ENCODE measurements at places on chromosomes 16 and 17. TPM values are rescaled to one million over a fixed set of nuclear protein-coding genes. Genes with fewer than 3 reads are reported as not detected.

Gene SLC52A1
- 1.6 TPM for total RNA-seq

Gene CBX4
- 28.0 TPM for total RNA-seq

Gene KRTAP17-1
- not detected for total RNA-seq

Gene ABAT
- total RNA-seq = 74.7 TPM

Gene CHD9NB
- total RNA-seq = 4.3 TPM

Gene VPS9D1
- total RNA-seq = 16.0 TPM

Gene CCDC182
- total RNA-seq = 1.1 TPM

Gene KCNH4
- total RNA-seq = 0.51 TPM

Gene CCDC154
- 5.7 TPM for total RNA-seq

Gene SLC43A2
- total RNA-seq = 14.8 TPM

DNA sequence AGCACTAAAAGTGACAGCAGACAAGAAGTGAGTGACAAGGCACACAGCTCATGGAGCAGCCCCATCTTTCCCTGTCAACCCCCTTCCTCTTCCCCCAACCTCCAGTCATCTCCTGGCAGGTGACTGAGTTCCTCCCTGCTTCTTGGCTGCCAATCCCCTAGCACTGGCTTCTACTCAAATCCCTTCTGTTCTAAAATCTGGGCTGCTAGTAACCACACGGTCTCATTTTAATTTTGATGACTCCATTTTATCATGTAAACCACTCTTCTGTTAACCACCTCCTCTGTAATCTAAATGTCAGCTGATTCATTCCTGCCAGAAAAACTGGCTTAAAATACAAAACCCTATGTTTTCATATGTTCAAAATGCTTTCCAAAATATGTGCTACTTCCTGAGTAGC lies 419.8 kb upstream of the MON1B start:
- no peak for DNase-seq

GRCh38 chr16:86519649-86520316 lies 9.5 kb downstream of the FOXF1 start:
- peak; percentile 32 for DNase-seq

DNA sequence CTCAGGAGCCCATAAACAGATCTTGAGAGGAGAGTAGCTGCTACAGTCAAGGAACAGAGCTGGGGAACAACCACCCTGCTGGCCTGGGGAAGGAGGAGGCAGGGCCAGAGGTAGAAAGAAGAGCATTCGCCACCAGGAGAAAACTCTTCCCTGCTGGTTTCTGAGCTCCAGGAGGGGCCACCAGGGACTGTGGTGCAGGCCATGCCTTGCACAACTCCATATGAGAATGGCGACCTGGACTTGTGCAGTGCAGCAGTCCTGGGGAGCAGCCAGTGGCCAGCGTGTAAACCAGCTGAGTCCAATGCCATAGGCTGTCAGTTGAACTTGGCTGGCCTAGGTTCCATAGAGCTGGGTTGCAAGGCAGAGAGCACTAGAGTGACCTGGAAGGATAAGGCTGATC lies 11.6 kb downstream of the SLC13A2 start:
- no peak for DNase-seq

GRCh38 chr16:81491541-81492188 lies 47.1 kb downstream of the CMIP start:
- no peak for DNase-seq

- DNase-seq = no peak
These were observed 2.4 kb downstream of the OSGIN1 start for GRCh38 chr16:83955218-83956130.

DNA sequence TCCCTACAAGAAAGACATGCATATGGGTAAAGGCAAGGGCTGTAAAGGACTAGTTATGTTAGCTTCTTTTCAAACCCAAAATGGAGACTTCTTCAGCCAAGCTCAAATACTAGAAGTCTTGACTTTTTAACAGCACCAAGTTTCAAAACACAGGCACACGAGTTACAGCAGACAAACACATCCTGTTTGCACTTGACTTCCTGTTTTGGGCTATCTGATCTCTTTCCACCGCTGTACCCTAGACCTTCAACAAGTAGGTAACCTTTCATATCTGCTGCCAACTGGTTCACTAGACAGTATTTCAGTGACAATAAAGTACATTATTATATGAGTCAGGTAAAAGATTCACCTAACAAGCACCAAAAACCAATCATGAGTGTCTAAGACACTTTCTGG lies 12.3 kb downstream of the RFFL start:
- DNase-seq = no peak

GRCh38 chr16:49816875-49817274 lies 39.0 kb downstream of the ZNF423 start:
- DNase-seq = no peak

DNA sequence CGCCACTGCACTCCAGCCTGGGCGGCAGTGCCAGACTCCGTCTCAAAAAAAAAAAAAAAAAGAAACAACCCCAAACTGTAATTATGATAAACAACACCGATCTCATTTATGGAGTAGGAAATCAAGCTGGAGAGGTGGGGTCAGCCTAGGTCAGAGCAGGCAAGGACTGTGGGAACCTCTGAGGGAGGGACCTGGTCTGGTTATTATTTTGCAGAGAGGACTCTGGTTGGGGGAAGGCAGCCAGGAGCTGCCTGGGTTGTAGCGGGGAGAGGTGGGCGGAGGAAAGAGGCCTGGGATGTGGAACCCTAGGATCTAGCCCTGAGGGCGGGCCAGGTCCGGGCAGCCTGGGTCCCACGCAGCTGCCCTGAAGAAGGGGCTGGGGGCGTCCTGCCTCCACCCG lies 10.9 kb upstream of the HS3ST6 start:
- DNase-seq = no peak

DNA sequence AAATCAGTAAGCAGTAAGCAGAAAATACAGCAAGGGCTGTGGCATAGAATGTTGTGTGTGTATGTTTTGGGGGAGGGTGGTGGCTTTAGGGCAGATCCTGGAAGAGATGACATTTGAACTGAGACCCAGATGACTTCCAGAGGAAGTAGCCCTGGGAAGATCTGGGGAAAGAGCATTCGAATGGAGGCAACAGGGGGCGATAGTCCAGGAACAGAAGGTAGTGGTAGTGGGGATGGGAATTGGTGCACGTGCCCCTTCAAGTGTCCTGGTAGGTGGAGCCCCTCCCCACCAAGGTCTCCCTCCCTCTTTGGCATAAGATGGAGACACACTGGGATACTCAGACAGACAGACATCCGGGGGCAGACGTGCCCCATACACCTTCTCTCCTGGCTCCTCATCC lies 14.1 kb downstream of the ARHGEF15 start:
- no peak for DNase-seq

DNA sequence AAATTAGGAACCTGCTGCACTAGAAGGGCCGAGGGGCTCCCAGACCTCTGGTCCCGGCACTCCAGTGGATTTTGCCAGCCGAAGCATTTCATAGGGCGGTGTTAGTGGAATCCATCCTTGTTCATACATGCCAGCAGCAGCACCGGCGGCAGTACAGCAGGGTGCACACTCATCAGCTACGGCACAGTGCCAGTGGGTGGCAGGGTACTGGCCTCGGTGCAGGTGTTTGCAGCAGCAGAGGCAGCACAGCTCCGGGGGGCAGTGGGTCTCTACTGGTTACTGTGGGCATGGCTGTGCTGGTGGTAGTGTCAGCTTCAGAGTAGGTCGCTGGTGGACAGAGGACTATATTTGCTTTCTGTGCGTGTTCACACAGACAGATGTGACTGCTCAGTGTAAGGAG lies 985.7 kb downstream of the CDH8 start:
- DNase-seq = no peak

GRCh38 chr16:86978445-86979030 lies 338.7 kb downstream of the C16orf95 start:
- DNase-seq = no peak

GRCh38 chr16:1063728-1064127 lies 8.8 kb upstream of the SSTR5 start:
- no peak for DNase-seq

- no peak for DNase-seq
These were observed 31.5 kb downstream of the WSCD1 start for GRCh38 chr17:6101706-6102105.

- peak; percentile 13 for DNase-seq
These were observed 467.3 kb downstream of the KCNJ2 start for GRCh38 chr17:70636517-70637133.

DNA sequence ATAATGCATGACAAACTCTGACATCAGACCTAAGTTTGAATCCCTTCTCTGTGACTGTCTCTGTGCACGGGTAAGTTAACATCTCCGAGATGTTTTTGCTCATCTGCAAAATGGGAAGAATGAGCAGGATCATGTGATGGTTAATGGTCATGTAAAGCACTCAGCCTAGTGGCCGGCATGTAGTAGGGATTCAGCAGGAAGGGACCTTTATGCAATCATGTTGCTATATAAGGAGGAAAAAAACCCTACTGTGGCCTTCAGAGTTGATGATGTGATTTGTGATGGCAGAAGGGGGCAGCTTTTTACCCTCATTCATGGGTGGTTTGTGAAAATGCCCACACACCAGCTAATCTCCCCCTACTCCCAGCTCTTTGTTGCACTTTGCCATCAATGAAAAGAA lies 24.1 kb downstream of the CLEC16A start:
- no peak for DNase-seq

- DNase-seq = no peak
These were observed 39.9 kb upstream of the ICAM2 start for GRCh38 chr17:64060331-64060730.

DNA sequence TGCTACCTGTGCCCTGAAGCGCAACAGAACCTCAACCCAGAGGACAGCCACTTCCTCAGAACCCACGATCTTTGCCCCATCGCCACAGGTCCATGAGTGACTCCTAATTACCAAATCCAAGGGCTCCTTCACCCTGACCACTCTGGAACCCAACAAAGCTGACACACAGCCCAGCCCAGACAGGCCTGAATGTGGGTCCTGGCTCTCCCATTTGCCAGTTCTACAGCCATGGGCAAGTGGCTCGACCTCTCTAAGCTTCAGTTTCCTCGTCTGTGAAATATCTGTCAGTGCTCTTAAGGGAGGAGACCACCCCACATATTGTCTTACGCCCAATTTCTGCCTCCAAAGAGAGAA lies 18.0 kb upstream of the ENDOV start:
- no peak for DNase-seq

- peak; percentile 46 for DNase-seq
These were observed 5.9 kb upstream of the XYLT1 start for GRCh38 chr16:17476414-17477259.

- DNase-seq = no peak
These were observed 48.8 kb downstream of the DNAH3 start for GRCh38 chr16:21101631-21102420.

- no peak for DNase-seq
These were observed 57.8 kb downstream of the USP43 start for GRCh38 chr17:9702914-9703780.

DNA sequence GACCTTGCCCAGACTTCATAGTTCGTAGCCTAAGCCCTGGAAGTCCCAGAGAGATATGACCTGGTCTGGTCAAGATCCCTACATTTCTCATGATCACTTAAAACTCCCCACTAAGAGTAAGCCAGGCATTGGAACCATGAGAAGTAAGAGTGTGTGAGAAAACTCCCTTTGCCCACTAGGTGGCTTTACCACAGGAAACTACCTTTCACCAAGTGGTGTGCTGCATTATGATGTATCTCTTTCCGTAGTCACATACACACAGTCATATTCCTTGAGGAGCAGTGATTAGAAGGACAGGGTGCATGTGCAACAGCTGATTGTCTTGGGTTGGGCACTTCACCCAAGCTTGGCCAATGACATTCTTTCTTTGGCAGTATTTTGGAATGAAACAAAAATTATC lies 639.3 kb downstream of the KCNJ2 start:
- no peak for DNase-seq

- no peak for DNase-seq
These were observed 4.6 kb downstream of the PIEZO1 start for GRCh38 chr16:88780142-88781062.

- peak; percentile 97 for DNase-seq
These were observed 22.3 kb downstream of the BAIAP2 start for GRCh38 chr17:81057079-81057730.

GRCh38 chr17:76644995-76645394 lies 1.4 kb upstream of the ST6GALNAC1 start:
- DNase-seq = no peak

Data from prostate gland (tissue), 2 donors.